MCF 10A (cell line): ENCODE measurements at places on chromosomes 1 and 21. TPM values are rescaled to one million over a fixed set of nuclear protein-coding genes. Genes with fewer than 3 reads are reported as not detected.
A peak's percentile ranks its signal among the peaks of the same experiment; 100 is the strongest.

Gene APOBEC4
- total RNA-seq, result not detected in 2 replicates

Gene ATP5PO
- 147 and 196 TPM in 2 replicates for total RNA-seq

DNA sequence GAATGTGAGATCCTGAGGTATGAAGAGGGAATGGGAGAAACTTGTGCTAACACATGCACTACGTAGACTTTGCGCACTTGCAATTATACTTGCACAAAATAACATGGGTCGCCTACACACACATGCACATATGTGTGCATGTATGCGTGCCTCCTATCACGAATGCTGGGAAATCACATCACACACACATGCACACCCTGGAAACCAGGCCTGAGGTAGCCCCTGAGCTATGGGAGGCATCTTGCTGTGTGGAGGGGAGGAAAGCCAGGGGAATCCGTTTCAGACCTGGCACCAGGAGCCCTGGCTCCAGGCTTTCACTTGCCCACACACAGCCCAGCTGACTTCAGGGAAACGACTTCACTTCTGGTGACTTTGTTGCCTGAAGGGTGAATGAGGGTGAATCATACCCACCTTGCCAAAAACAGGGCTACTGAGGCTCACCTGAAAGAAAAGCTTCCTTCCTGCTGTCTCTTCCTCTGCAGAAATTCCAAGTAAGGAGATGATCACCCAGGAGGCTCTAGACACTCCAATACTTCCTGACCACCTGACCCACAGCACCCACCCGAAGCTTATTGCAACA lies 136.0 kb upstream of the NGF start:
- DNase-seq, result peak; percentile 78

DNA sequence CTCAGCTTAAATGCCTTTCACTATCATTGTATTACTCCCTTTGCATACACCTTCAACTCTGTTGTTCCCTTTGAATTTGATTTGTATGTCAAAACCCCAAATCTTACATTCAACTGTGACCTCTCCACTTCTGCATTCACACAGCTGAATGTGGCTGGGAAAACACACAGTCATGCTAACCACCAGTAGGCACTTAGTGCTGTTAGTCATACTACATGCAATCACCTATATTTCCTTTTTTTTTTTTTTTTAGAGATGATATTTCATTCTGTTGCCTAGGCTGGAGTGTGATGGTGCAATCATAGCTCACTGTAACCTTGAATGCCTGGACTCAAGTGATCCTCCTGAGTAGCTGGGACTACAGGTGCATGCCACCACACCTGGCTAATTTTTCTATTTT lies 16.2 kb downstream of the BTBD8 start:
- DNase-seq, result peak; percentile 37

- DNase-seq, result no peak
Measured at GRCh38 chr21:27816301-27816700, 849.4 kb upstream of the ADAMTS5 start.

DNA sequence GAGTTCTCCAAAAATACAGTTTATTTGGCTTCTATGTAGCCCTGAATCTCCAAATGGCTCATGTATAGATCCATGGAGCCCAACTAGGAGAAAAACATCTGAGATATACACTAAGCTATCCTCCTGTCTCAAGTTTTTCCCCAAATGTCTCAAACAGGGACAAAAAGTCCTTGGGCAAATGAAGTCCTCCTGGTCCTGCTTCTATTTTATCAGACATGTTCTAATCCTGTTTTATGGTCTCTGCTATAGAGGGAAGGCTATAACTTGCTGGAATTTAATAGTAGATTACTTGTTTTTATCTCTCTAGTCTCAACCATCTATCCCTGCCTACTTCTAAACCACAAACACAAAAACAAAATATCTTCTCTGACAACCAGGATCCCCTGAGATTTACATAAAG lies 26.9 kb downstream of the CRP start:
- DNase-seq, result no peak

DNA sequence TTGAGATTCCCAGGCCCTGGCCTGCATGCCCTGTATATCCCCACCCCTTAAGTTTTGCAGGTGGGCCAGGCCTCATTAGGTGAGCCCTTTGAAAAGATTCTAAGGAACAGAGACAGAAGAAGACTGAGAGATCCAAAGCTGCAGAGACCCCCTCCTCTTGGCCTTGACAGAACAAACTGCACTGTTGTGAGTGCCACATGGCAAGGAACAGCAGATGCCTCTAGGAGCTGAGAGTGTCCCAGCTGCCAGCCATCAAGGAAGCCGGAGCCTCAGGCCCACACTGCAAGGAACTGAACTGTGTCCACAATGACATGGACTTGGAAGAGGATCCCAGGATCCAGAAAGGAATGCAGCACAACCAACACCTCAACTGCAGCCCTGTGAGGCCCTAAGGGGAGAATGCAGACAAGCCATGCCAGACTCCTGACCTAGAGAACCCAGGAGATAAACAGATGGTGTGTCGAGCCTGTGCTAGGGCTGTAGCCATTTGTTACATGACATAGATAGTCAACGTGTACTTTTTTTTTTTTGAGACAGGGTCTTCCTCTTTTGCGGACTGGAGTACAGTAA lies 182.7 kb downstream of the AJAP1 start:
- no peak for DNase-seq

DNA sequence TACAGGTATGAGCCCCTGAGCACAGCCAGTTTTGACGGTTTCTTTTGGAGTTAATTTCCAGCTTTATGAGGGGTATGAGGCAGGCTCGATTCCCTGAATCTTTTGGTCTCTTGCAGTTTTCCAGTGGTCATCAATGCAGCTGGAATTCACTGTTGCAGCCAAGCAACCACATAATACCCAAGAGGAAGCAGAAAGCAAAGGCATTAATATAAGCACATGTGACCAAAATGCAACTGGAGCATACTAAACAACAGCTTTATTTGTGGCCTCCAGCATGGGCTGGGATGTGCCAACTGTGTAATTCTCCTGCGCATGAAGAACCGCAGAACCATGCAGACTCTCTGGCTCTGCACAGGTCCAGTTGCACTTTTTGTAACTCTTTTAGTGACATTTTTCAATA lies 33.0 kb downstream of the DSCAM start:
- DNase-seq, result no peak
